ENCODE measurements at places on chromosomes 13 and 19. TPM values are rescaled to one million over a fixed set of nuclear protein-coding genes. Genes with fewer than 3 reads are reported as not detected.

KLK10 gene
- 0.60 TPM for total RNA-seq

DNA sequence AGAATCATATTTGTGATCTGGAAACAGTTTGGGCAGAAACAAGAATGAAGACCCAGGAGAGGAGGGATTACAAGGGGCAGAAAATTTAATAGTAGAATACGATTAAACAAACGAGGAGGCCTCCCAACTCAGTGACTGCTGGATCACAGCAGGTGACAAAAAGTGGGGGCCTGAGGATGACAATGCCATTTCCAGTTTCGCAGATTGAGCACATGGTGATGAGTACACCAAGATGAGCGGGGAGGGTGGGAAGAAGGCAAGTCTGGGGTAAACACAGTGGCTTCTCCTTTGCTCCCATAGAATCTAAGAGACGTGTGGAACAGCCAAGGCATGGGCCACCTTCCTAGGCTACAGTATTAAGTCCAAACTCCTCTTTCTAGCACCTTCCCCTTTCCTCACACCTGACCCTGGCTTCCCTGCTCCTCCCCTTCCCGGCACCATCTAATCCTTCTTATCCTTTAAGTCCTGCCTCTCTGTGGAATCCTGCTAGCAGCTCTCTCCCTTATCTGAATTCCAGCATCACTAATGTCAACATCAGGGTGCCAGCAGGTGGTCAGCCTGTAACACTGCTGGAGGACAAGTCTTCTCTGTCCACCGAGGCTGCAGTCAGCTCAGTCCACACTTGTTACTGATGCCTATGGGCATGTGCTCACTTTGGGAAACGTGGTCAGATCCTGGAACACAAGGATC lies 13.5 kb downstream of the ATP7B start:
- DNase-seq = no peak

SLC25A42 gene
- 1.2 TPM for total RNA-seq

DNA sequence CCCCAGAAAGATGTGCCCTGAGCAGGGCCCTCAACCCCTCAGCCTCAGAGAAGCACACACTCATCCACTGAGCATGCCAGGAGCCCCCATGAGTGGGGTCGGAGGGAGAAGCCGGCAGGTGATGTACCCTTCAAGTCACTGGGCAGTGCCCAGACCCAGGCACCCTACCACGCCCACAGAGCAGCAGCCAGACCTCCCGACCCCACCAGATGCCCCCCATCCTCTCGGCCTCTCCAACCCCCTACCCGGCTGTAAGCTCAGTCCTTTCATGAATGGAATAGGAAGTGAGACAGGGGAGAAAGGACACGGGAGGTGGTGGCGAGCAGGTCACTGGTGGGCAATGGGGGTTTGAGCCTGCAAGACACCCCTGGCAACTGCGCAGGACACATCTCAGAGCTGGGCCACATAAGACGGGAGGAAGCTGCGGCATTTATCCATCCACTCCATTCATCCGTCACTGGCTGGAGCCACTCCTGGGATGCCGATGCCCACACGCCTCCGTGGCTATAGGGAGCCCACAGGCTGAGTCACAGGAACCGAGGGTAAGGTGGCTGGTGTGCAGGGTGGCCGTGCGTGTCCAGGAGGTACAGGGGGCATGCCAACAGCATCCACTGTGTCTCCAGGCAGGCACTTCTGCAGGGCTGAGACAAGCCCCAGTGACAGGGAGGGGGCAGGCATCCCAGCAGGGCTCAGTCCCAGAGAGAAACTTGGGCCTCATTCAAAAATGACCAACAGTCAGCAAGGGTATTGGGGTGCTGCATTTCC lies 23.8 kb upstream of the VSTM2B start:
- DNase-seq = no peak

Measured in renal cortical epithelial cell (primary cell).